ENCODE measurements at places on chromosomes 2 and 18. TPM values are rescaled to one million over a fixed set of nuclear protein-coding genes. Genes with fewer than 3 reads are reported as not detected.
A peak's percentile ranks its signal among the peaks of the same experiment; 100 is the strongest.

FHOD3 gene
- 0.58 TPM for total RNA-seq

MC2R gene
- not detected for total RNA-seq

IGFBP2 gene
- total RNA-seq = 229 TPM

DNA sequence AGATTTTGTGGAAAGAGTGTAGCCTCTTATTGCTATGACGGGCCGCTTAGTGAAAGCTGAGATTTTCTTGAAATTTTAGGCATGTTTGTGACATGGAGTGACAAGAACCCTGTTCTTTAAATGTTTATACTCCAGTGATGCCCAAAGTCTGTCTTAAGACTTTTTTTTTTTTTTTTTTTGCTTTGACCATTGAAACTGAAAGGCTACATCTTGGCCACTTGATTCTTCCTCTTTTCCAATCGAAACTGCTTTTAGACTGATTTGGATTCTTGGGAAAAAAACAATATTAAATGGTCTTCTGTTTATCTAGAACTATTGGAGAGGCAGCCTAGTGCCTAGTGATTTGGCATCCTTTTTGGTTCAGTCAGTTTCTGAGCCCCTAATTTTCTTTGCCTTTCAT is 2.4 kb upstream of the SLC8A1 start:
- no peak for DNase-seq

- no peak for DNase-seq
These were observed 74.5 kb downstream of the ETAA1 start for GRCh38 chr2:67471681-67472080.

DNA sequence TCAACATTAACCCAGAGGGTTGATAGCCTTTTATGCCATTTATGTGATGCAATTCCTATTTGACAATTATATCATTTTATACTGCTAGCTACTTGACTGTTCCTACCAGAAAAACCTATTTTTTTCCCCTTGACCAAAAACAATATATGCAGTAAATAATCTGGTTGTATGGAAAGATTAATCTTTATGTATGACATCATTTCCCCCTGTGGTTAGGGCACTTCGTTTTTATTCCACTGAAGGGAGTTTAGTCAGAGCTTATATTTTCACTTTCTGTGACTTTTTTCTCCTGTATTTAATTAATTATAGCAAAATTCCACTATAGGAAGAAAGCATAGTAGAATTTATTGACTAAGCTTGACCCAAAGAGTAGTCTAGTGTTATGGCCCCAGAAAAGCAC is 107.6 kb downstream of the HAUS1 start:
- peak; percentile 47 for DNase-seq

DNA sequence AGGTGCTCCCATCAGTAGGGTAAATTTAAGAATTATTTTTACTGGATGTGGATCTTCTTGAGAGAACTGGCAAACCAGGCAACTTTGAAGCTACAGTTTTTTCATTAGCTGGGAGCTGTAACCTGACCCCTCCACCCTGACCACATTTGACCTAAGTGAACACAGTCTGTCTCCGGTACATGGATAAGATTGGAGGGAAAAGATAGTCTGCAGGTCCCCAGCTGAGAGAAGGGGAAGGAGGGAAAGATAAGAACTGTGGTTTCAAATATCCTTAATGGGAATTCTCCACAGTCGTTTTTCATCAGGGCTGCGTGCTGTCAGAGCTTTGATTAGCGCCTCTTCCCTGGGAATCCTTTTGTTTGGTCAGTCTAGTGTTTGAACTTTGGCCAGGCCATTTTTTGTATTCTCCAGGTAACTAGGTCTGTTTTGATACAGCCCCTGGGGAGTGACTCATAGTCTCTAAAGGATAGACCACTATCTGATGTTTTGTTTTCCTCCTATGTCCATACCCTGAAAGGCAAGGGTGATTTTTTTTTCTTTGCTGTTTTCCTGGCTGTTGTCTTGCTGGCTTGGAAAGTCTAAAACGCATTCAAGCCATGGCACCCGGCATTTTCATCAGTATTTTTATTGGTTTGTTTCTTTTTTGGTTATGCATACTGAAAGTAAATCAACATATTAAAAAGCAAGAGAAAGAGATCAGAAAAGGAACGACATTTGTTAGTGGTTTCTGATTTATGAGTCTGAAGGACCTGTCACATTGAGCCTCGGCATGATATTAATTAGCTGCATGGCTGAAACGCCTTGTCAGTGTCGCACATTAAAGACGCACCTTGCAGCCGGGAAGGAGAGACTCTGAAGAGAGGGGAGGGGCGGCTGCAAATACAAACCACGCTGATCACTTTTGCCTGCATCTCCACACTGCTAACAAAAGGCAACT is 183.4 kb upstream of the FN1 start:
- peak; percentile 69 for DNase-seq

OSBPL6 gene
- total RNA-seq = 2.3 TPM

RPRM gene
- not detected for total RNA-seq

GALNT14 gene
- 0.40 TPM for total RNA-seq

- DNase-seq = no peak
These were observed 45.3 kb downstream of the FOSL2 start for GRCh38 chr2:28437918-28438317.
